Right kidney (tissue), 9 donors: ENCODE measurements at places on chromosomes 3 and 15.

- no peak for DNase-seq
Observed at GRCh38 chr15:85726454-85726853, 68.3 kb downstream of the KLHL25 start.

GRCh38 chr15:75925440-75925839 is 21.8 kb downstream of the FBXO22 start:
- DNase-seq: no peak

GRCh38 chr15:57440799-57441198 is 64.5 kb downstream of the CGNL1 start:
- DNase-seq: no peak

GRCh38 chr15:85495096-85495495 is 114.7 kb downstream of the AKAP13 start:
- DNase-seq: no peak
